ENCODE measurements at places on chromosomes 12 and 14.
A peak's percentile ranks its signal among the peaks of the same experiment; 100 is the strongest.

DNA sequence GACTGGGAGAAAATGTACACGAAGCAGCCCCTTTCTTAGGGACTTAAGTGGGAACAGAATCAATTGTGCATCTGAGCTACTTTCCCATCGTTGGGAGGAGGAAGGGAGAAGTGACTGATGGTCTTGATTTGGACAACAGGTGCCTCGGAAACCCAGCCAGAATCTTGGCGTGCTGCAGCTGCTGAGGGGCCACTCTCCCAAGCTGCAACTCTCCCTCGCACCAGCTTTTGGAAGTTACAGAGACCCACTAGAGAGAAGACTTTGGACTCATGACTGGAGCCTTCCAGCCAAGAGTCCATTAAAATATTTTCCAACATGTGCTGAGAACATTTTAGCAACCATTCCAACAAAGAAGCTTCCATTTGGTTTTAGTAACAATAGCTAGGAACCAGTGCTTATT lies 52.3 kb downstream of the GNS start:
- DNase-seq: no peak

DNA sequence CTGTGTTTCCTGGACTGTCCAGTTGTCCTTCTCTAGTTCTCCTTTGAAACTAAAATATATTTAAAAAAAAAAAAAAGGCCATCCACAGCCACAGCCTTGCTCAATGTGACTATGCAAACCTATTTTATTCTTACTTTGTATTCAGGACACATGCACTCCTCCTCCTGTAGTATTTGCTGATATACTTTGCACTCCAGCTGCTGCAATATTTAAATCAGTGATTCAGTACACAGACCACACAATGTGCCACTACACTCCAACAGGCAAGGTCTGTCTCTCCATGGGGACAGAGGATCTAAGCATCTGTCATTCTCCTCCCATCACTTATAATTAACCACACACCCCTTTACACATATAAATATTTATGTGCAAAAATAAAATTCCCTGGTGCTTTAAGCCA lies 40.2 kb upstream of the CCDC196 start:
- no peak for DNase-seq

GRCh38 chr12:57772429-57773322 lies at the start of gene EEF1AKMT3:
Gene EEF1AKMT3, plus strand, starts transcription at chr12:57772614. Its CDS starts 111 bp downstream, at chr12:57772725.
- DNase-seq: no peak

DNA sequence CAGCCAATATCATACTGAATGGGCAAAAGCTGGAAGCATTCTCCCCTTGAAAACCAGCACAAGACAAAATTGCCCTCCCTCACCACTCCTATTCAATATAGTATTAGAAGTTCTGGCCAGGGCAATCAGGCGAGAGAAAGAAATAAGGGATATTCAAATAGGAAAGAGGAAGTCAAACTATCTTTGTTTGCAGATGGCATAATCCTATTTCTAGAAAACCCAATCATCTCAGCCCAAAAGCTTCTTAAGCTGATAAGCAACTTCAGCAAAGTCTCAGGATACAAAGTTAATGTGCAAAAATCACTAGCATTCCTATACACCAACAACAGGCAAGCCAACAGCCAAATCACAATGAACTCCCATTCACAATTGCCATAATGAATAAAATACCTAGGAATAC lies 21.0 kb upstream of the ANP32D start:
- DNase-seq: no peak

DNA sequence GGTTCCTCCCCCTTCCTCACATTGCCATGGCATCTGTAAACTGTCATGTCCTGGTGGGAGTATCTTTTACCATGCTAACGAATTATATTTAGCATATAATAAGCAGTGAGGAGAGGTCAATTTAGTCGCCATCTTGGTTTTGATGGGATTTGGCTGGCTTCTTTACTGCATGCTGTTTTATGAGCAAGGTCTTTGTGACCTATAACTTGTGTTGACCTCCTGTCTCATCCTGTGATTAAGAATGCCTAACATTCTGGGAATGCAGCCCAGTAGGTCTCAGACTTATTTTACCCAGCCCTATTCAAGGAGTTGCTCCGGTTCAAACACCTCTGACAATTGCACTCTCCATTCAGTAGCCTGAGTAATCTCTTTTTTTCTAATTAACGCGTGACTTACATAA lies 2.1 kb upstream of the EIF4B start:
- no peak for DNase-seq

GRCh38 chr12:82942991-82943401 lies 256.3 kb downstream of the TMTC2 start:
- DNase-seq: no peak

- no peak for DNase-seq
Measured at GRCh38 chr12:1069846-1070245, 78.8 kb downstream of the ERC1 start.

GRCh38 chr12:69254046-69254445 lies 14.7 kb downstream of the CPSF6 start:
- no peak for DNase-seq

- DNase-seq: no peak
Measured at GRCh38 chr12:120988234-120988633, 9.9 kb downstream of the HNF1A start.

DNA sequence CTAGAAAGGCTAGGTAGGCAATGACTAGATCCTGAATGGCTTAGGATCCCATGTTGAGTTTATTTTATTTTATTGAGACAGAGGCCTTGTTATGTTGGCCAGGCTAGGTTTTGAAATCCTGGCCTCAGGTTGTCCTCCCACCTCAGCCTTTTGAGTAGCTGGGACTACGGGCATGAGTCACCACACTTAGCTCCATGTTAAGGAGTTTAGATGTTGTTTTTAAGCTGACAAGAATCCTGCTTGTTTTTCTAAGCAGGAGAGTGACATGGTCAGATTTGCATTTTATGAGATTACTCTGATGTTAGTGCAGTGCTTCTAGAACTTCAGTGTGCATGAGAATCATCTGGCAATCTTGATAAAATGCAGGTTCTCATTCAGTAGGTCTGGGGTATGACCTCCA lies 14.5 kb downstream of the CCDC198 start:
- no peak for DNase-seq

DNA sequence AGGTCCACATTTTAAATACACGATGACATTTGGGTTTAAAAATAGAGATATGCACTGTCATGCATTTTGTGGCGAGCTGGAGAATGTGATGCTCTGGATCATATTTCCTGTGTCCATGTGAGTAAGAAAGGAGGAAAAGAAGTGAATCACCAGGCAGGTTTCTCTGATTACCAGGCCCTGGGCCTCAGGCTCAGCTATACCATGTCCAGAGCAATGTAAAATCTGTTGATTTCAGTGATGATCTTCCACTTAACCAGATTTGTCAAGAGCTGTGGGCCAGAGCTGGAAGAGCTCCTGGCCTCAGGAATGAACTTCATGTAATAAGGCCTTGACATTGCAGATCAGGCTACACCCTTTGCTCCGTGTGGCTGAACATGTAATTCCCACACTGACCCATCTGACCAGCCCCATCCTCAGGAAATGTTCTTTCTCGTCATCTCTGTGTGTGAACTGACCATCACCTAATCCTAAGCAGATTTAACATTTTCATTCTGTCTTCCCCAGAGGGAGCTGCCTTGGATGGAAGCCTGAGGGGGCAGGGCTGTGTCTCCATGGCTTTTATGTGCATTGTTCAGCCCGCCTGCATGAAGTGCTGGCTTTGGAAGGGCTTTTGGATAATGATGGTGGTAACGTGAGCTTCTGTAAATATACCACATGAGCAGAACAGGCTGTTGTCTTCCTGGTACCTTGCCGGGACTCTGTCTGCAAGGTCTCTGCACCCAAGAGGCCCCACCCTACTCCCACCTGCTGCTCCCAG lies 54.5 kb downstream of the CRACR2A start:
- no peak for DNase-seq

GRCh38 chr14:90440021-90440451 lies 43.2 kb downstream of the CALM1 start:
- DNase-seq: no peak

DNA sequence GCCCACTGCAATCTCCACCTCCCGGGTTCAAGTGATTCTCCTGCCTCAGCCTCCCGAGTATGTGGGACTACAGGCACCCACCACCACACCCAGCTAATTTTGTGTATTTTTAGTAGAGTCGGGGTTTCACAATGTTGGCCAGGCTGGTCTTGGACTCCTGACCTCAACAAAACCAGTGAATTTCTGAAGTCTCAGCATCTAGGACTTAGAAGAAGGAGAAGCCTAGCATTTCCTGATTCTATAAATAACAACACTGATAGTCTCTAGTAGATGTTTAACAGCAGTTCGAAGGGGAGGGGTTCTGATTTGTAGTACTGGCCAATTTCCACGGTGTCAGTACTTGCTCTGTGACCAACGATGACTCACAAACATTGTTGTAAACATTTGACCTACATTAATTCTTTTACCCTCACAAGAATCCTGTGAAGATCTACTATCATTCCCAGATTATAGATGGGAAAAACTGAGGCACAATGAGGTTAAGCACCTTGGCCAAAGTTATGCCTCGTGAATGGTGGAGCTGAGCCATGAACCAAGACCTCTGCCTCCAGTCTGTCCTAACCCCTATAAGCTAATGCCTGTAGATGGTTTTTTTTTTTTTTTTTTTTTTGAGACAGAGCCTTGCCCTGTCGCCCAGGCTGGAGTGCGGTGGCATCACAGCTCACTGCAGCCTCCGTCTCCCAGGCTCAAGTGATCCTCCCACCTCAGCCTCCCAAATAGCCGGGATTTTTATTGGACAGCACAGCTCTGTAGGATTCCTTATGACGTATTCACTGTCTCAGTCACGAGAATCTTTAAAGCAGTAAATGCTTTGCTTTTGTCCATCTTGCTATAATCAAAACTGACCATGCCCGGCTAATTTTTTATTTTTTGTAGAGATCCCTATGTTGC lies 5.2 kb downstream of the P2RX4 start:
- no peak for DNase-seq

DNA sequence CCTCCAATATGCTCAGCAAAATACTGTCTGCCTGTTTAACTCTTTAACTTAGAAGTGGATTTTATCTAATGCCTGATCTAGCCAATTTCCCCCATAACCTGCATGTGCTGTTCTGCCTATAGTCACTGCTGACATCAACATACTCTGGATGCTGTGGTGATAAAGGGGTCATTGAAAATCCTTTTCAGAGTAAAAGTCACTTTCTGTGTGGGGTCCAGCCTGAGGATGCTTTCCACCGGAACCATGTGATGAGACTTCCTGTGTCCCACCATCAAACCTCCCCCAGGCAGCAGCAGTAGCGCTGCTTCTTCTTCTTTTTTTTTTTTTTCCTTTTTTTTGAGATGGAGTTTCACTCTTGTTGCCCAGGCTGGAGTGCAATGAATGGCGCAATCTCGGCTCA lies 607.0 kb downstream of the BCL11B start:
- DNase-seq: no peak

- no peak for DNase-seq
Measured at GRCh38 chr12:53097207-53097563, 282 bp upstream of the IGFBP6 start.

DNA sequence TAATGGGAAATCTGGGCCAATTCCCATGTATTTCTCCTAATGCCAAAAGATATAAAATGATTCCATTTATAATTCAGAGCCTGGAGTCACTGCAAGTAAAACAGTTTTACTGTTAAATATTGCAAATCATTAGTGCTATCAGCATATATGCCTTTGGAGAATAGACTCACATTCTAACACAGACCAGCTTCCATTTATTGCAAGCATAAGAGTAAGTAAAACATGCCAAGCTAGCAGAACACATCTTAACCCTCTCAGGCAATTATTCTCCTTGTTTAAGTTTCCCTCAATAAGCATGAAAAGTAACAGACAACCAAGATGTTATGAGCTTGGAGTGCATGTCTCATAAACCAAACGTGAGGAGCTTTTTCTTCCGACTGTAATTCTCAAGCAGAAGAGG lies 173.9 kb upstream of the GRIP1 start:
- DNase-seq: no peak

- DNase-seq: no peak
Measured at GRCh38 chr12:122893208-122894153, 2.4 kb downstream of the VPS37B start.

DNA sequence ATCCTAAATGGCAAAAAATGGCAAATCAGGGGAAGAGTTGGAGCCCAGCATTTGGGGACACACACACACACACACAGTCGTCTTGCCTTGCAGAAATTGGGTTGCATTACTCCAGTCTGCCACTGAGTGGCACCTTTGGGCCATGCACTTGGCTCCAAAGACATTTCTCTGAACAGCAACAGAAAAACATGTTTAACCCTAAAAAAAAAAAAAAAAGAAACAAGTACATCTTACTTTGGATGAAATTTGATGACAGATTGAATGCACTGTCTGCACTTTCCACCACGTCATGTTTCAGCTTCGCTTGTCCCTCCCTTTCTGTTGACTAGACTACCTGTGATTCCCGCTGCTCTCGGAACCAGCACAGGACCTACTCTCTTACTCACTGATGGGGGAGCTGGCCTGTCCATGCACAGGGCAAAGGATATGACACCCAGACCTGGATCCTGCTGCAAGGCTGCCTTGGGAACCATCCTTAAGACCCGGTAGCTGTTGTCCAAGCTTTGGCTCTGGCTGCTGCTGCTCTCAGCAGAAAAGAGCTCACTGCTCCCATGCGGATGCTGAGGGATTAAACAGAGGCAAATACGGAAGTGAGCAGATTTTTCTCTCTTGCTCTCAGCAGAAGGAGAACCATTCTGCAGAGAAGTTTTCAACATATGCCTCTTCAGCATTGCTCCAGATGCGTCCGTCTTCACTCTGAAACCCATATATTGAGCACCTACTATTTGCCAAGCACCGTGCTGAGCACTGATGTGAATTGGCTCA lies 376.8 kb downstream of the DPF3 start:
- DNase-seq: peak; percentile 46

DNA sequence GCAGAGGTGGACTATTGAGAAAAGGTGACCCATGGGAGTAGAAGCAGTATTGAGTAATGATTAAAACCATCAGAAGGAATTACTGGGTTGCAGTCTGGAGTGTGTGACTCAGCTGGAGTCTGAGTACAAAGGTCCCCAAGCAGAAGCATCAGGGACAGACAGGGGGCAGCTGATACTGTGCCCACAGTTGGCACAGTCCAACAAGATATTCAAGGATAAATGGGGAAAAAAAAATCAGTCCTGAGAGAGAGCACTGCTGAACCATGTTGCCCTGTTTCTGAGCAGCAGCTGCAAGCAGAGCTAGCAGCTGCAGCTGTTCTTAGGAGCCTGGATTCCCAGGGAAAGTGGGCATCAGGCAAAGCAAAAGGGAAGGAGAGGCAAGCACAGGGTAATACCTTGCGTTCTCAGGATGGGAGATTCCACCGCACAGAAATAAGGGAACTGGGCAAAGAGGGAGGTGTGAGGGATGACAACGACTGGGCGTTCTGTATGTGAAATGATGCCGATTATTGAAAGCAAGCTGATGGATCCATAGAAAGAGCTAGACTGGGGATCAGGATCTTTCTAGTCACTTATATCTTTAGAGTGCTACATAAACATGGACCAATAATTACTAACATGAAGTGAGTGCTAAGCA lies 17.7 kb downstream of the NEUROD4 start:
- no peak for DNase-seq

GRCh38 chr12:63457857-63458256 lies 210.4 kb downstream of the DPY19L2 start:
- no peak for DNase-seq

GRCh38 chr12:56596815-56597214 lies 33.3 kb downstream of the BAZ2A start:
- no peak for DNase-seq

GRCh38 chr14:32372154-32372553 lies 43.1 kb downstream of the AKAP6 start:
- no peak for DNase-seq
